ENCODE measurements at places on chromosomes 6 and 20.

- DNase-seq: no peak
Measured at GRCh38 chr6:36200154-36200891, 3.8 kb downstream of the BRPF3 start.

DNA sequence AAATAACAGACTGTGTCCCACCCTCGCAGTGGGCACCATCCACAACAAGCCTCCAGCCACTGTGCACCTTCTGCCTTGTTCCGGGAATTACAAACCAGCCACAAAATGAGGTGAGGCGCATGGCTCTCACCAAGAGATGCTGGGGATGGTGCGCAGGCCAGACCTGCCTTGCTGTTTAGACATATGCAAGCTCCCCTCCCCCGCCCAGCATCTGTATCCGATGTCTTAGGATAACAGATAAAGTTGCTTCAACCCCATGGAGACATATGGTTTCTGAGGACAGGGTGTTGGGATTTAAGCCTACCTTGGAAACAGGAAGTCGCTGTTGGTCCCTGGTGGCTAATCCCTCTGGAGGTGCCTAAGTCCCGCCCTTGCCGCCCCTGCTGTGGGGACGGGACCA lies 50.4 kb upstream of the MPC1 start:
- no peak for DNase-seq

DNA sequence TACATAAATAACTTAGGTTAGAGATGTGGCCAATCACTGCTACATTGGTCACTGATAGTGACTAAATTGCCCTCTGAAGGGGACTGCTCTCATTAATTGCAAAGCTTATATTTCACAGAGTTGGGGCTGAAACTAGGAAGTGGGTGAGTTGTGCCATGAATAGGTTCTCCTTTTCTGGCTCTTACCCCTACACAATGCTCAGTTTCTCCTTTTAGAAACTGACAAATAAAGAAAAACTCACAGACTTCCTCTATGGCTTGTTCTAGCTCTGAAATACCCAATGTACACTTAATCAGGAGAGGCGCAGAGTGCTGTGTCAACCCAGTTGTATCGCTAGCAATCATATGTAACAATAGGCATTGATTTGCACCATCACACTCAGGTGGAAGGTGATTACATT lies 41.2 kb upstream of the PROKR2 start:
- no peak for DNase-seq

- DNase-seq: no peak
Measured at GRCh38 chr6:125406741-125407140, 105.0 kb upstream of the HDDC2 start.
